ENCODE measurements at places on chromosomes 3 and 15.

DNA sequence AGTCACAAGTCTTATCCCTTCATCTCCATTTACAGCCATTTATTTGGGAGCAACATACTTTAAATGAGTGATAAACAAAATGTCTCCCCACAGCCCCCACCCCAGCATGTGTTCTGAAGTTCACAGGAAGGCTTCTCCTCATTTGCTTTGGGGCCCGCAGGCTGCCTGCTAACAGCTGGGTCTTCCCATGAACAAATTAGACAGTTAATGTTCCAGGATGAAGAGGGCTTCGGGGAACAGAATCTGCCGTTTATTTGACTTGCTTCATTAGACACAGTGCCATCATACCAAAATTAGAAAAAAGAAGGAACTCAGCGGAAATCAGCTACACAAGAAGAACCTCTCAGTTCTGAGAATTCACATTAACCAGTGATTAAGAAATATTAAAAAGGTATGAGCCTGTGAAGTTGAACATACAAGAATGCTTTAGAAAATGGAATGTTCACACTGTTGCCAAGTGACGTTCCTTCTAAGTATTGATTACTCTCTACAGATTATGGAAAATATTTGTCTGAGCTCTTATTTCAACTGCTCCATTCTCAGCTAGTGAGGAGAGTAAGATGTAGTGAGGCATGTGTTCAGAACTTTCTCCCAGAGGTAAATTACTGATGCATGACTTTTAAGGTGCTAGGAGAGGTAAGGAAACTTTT is 107.5 kb upstream of the THBS1 start:
- no peak for DNase-seq

DNA sequence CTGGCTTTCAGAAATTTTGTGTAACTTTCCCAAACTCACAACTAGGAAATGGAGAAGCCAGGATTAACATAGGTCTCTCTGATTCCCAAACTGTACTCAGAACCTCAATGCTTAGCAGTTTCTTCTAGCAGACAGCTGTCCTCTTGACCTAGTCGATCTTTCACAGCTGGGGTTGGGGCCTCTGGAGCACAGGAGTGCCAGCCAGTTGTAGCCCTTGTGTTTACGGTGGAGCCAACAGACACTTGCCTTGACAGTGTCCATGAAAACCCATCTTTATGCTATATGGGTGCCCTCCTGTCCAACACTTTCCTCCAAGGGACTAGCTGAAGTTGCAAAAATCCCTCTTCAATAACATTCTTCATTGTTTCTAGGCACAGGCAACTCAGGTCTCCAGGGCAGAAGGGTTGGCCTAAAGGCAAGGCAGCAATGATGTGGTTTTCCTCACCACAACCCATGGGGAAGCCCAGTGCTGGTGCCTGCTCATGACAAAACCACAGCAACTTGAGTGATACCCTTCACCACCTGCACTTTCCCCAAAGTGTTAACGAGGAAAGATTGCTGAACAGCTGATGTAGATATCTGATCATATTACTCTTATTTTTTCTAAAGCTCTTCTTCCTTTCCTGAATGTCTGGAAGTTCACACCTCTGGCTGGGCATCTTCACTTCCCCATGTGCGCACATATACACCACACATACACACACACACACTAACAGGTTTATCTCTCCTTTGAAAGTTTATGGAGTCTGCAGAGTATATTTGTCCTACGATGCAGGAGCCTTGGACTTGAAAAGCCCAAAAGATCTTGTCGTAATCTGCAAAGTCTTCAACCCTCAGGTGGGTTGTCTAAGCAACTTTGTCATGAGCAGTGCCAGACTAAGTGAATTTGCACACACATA is 11.0 kb upstream of the KNG1 start:
- DNase-seq, result no peak

DNA sequence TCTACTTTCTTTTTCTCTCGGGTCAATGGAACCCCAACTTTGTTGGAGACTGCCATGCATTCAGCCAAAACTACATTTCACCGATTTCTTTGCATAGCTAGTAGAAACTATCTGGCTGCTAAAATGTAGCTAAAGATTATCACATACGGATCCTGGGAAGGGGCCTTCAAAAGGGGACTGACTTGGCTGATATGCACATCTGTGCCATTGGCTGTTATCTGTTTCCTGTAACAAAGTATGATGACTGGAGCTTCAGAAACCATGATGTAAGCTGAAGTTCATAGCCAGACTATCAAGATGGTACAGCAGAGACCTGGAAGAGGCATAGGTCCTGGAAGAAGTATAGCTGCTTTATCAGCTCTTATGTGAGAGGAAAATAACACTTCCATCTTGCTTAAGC is 179.1 kb downstream of the NSUN3 start:
- DNase-seq, result no peak

DNA sequence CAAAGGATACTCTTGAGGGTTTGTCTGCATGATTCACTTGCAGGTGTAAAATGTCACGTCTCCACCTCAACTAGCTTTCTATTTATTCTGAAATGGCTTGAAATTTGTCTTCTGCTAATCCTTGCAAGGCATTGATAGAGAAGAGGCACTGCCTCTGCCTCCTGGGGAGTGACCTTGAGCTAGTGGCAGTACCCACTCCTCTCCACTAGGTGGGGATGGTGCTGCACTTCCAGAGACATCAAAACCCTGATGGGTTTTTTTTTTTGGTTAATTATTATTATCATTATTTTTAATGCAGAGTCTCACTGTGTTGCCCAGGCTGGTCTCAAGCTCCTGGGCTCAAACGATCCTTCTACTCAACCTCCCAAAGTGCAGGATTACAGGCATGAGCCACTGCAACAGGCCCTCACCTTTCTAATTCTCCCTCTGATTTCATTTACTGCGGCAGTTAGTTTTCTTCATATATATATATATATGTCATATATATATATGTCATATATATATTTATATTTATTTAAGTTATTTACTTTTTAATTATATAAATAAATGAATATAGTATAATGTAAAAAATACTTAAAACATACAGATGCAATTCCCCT is 117.6 kb upstream of the EIF1B start:
- peak; percentile 29 for DNase-seq

GRCh38 chr3:181316482-181316881 is 326.9 kb upstream of the DNAJC19 start:
- DNase-seq, result no peak

- DNase-seq, result no peak
Observed at GRCh38 chr3:196501316-196502044, 2.1 kb downstream of the RNF168 start.

GRCh38 chr15:39313467-39313866 is 267.4 kb upstream of the THBS1 start:
- DNase-seq, result no peak

DNA sequence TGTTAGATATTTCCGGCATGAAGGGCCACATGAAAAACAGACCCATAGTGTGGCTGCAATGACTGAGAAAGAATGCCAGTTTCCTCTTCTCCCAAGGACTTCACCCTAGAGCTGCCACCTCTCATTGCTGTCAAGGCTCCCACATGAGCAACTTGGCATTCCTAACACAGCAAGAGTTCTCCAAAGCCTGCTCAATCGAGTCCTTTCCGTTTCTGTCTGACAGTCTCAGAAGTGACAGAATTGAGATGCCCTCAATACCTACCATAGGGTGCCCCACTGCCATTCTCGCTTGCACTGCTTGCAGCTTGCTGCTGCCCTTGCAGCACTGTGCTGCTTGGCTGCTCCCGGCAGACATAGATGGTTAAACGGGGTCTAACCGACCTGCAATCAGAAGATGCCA is 44.3 kb downstream of the UBP1 start:
- DNase-seq, result no peak

- DNase-seq, result no peak
Observed at GRCh38 chr3:126946405-126946804, 36.5 kb upstream of the PLXNA1 start.

GRCh38 chr3:170608475-170608874 is 22.6 kb upstream of the SLC7A14 start:
- DNase-seq, result no peak

GRCh38 chr3:120419797-120420196 is 31.0 kb downstream of the FSTL1 start:
- no peak for DNase-seq

GRCh38 chr15:70196372-70197316 is 98.9 kb upstream of the TLE3 start:
- no peak for DNase-seq

DNA sequence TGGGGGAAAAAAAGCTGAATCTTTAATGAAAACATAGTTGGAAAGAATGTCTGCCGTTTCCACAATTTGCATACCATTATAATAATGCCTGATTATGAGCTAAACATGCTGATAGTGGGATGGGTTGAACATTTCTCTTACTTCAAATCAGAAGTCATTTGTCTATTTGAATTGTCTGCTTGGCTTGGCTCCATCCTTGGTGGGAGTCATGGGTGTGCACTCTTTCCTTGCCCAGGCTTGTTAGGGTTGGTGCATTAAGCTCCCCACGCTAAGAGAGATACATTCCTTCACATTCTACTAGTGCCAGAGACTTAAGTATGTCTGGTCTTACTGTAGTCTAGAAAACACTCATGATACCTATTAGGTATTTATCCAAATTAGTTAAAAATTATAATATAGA is 121.4 kb upstream of the RARB start:
- DNase-seq, result no peak

- DNase-seq, result no peak
Observed at GRCh38 chr3:141777957-141778813, 15.0 kb downstream of the GRK7 start.

- no peak for DNase-seq
Observed at GRCh38 chr15:40409366-40409765, 3.8 kb downstream of the IVD start.

DNA sequence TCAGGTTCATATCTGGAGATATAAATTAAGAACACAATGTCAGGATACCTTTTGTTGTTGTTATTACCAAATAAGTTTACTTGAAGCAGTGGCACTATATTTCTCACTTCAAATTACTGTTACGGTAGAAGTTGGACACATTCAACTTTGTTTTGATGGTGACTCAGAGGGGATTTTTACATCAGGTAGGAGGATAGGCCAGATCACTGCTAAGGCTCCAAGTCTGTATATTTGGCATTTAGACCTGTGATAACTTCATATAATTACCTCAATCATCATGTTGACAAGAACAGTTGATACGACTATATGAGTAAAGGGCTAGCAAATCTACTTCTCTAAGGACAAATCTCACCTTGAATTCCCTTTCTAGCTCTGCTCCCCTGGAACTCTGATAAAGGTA is 15.6 kb downstream of the LZTFL1 start:
- no peak for DNase-seq

- no peak for DNase-seq
Observed at GRCh38 chr3:115165701-115166100, 18.6 kb upstream of the ZBTB20 start.

DNA sequence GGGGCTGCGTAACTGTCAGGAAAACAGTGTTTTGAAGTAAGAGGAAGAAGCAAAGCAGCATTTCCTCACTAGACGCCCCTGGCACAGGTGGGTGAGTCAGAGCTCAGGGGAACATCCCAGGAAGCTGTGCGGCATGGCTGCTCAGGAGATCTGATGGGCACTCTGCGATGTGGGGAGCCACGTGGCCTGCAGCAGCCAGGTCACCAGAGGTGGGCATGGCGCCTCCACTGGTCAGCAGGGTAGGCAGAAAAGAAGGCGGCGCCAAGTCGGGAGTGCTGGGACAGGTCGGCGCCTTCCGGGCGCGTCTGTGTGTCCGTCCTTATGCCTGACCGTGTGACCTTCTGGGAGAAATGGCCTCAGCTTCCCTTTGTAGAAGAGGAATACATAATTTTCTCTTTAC is 249.9 kb upstream of the ST8SIA2 start:
- no peak for DNase-seq

DNA sequence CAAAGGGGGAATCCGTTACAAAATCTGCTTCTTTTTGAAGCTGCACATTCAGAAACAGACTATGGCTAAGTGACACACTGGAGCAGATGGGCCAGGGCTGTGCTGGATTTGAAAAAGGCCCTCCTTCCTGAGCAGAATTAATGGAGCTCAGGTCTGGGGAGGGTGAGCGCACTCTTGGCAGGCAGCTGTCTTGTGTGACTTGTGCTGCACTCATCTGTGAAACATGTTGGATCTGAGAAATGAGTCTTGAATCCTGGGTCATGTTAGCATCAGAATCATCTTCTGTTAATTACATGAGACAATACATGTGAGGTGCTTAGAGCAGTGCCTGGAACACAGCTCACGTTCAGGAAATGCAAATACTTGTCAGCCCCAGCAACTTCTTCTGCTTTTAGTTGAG is 219.6 kb downstream of the THSD4 start:
- no peak for DNase-seq

GRCh38 chr15:45401665-45402161 is 23.4 kb upstream of the GATM start:
- DNase-seq, result no peak

DNA sequence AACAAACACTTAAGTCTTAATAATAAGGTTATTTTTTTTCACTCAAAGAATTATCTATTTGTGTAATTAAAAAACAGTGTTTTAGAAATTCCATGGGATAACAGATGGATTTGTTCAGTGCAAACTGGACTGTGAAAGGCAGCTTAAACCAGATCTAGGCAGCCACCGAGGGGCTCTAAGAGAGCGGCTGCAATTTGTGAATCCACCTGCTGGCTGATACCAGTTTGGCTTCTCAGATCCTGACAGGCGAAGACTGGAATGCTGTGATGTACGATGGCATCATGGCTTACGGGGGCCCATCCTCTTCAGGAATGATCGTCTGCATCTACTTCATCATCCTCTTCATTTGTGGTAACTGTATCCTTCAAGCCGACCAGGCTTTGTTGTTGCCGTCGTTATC is 119.6 kb downstream of the CHDH start:
- no peak for DNase-seq

DNA sequence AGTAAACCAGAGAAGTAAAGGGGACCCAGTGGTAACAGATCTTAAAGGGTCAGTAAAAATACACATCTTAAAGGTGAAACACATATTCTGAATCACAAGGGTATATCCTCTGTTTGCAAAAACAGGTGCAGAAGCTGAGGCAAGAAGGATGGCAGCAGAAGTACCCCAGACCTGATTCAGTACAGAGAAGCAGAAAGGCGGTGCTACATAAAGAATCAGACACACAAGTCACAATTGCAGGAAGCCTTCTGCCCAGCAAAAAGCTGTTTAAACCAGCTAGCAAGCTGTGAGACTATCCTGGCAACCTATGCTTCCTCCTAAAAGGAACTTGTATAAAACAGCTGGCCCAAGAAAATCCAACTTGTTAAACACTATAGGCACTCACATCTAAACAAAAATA is 49.4 kb downstream of the ZNF280D start:
- no peak for DNase-seq
